ENCODE measurements at places on chromosomes 12 and 14. TPM values are rescaled to one million over a fixed set of nuclear protein-coding genes. Genes with fewer than 3 reads are reported as not detected.

KRT5 gene
- total RNA-seq: not detected

DNA sequence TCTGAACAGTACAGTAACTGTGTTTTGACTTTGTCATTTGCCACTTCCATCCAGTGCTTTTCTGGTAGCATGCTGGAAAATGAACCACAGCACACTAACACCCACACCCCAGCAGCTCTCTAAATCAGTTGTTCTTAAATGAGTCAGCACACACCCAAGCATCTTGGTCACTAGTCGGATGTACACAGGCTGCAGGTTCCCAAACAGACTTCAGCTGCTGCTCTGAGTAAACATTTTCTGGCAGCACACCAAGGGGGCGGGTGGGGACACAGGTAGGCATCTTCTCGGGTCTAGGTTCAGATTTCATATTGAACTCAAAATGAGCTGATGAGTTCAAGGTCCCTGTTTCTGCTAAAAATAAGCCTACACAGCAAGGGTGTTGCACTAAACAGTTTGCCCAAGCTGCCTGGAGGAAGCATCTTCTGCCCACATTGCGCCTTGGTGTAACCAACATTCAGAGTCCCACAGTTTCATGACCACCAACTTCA lies 39.8 kb downstream of the IFNG start:
- DNase-seq: no peak

DNA sequence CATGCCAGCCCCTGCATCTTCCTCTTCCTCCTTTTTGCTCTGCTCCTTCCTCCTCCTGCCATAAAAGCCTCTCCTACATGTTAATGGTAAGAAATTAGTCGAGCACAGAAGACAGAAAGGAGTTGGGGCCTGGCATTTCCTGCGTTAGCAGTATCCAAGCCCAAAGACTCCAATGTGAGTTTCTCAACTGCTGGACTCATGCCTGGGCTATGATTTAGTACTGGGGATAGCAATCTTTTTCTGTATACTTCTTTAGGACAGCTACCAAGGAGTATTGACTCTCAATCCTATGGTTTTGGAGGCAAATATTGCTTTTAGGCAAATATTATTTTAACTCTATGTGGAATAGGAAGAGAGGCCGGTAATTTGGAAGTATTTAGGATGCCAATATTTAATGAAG lies 18.0 kb upstream of the SLC38A4 start:
- DNase-seq: no peak

DNA sequence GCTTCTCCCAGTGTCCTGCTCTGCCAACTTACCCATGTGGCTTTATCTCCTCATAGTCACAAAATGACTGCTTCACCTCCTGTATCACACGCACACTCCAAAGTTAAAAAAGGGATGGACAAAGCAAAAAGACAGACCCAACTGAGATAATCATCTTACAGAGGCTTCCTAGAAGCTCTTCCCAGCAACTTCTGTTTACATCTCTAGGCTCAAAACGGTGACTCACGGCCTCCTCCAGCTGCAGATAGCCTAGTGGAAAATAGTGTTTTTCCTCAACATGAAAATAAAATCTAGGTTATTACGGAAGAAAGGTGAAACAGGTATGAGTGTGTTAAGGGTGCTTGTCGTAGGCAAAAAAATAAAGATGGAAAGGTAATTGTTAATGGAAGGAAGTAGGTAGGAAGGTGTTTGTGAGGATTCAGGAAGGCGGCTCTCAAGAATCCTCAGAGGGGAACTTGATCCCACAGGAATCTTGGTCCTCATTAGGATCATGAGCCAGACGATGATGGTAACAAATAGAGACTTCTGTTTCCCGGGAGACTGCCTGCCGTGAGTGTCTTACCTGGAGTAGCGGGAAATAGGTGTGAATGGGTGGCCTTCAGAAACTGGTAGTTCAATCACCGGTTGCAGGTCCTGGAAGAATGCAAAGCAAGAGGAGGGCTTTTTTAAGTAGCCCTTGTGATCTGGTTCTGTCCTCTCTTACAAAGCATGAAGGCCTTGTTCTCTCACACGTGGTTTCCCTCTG lies 487.5 kb upstream of the TMEM132C start:
- DNase-seq: no peak

- peak; percentile 78 for DNase-seq
Measured at GRCh38 chr12:57590864-57591781, at the start of gene PIP4K2C. Gene PIP4K2C, plus strand, starts transcription at chr12:57591192. Its CDS starts 98 bp downstream, at chr12:57591290.

GUCY2C gene
- 0.17 TPM for total RNA-seq

VDR gene
- 6.1 TPM for total RNA-seq

DNA sequence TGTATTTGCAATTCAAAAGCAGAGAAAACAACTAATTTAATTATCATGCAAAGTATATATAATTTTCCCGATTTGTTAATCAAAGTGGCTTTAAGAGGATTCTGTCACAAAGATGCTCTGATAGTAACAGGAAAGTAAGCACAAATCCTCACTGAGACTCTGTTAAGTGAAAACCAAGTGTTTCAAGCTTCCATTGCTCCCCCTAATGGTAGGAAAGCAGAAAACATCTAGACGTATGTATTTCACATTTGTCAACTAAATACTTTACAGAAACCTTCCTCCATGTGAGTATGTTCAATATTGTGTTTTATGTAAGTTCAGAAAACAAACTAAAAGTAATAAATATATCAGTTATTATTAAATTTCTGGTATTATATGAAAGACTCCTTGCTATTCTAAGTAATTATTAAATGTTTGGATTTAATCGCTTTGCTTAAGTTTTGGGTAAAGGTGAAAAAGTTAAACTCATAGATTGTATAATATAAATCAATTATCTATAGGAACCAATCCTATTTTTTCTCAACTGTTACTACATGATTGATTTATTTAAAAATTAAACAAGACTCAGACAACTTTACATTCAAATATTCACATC lies 1.5 kb upstream of the NTS start:
- DNase-seq: peak; percentile 32

DNA sequence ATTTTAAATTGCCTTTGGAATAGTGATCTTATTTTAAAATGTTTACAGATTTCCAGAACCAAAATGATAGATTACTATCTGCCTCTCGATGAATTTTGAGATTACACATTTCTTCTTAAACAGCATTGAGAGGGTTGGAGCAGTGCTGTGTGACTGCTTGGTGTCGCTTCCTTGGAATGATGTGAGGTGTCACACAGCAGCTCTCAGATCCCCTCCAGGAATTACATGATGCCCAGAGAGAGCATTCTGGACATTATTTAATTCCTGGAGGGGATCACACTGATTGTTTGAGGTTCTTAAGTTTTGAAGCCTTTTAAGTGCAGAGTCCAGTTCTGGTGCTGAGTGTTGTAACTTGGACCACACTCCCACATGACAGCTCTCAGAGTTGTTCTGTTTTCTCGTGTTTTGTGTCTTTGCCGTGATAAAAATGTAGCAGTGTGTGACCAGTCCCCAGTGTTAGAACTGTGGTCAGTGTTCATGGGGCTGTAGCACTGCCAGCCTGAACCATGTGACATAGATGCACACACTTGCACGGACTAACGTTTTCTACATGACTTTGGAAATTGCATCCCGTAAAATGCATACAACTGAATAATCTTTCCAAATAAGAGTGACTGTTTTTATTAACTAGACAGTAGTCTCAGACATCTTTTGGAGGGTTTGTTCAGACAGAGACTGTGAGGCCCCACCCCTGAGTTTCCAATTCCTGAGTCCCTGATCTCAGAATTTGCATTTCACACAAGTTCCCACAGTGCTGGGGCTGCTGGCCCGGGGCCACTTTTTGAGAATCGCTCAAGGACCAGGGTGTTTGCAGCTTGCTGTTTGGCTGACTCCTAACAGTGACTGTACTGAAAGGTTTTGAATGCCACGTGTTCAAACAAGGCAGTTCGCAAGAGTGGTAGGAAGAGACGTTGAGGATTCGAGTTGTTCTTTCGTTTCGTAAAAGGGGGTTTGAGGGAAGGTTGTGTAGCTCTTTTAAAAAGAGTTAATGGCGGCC lies 26.0 kb downstream of the XRCC3 start:
- no peak for DNase-seq

- no peak for DNase-seq
Measured at GRCh38 chr14:102442241-102443211, 67.0 kb downstream of the ANKRD9 start.

INHBE gene
- total RNA-seq: 1.4 TPM

GRCh38 chr12:25994901-25995625 lies 36.6 kb downstream of the RASSF8 start:
- no peak for DNase-seq

- peak; percentile 72 for DNase-seq
Measured at GRCh38 chr12:88309546-88309945, 167.4 kb downstream of the TMTC3 start.

DNA sequence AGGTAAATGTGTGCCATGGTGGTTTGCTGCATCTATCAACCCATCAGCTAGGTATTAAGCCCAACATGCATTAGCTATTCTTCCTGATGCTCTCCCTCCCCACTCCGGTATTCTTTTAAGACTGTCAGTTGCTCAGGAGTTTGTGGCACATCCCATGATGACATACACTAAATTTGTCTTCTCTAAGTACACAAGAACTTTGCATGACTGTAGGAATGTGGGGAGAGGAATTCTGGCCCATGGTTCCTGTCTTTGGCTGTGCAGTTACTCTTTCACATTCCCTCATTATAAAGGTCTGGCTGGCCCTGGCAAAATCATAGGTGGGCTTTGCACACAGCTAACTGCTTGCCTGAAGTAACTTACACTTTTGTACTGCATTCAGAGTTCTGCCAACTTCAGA lies 30.3 kb downstream of the HMGA2 start:
- DNase-seq: no peak

DNA sequence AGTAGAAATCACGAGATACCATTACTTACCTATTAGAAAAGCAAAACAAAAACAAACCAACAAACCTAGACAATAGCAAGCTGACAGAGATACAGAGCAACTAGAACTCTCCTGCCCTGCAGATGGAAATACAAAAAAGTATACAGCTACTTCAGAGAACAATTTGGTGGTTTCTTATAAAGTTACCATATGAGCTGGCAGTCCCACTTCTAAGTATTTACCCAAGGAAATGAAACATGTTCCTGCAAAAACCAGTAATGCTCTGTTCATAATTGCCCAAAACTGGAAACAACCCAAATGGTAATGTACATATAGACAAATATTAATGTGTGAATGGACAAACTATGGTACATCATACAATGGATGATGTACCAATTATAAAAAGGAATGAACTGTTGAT lies 31.7 kb downstream of the FUT8 start:
- no peak for DNase-seq

SOX5 gene
- total RNA-seq: 0.05 TPM

HHIPL1 gene
- total RNA-seq: not detected

- no peak for DNase-seq
Measured at GRCh38 chr14:92565040-92565717, 51.6 kb downstream of the RIN3 start.

DNA sequence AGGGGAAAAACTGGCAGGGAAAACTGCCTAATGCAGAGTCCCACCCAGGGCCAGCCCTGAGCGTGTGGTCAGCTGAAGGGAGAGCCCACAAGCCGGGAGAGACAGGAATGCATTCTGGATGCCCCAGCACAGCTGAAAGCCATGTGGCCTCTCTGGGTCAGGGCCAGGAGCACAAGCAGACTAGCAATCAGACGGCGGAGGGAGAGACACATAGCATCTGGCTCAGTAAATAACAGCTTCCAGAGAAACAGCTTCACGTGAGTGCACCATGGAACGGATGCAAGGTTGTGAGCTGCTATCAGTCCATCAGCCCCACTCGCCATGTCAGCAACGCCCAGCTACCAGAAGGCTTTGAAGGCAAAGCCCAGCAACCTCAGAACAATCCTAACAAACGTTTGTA lies 28.2 kb upstream of the TMEM106C start:
- no peak for DNase-seq

DNA sequence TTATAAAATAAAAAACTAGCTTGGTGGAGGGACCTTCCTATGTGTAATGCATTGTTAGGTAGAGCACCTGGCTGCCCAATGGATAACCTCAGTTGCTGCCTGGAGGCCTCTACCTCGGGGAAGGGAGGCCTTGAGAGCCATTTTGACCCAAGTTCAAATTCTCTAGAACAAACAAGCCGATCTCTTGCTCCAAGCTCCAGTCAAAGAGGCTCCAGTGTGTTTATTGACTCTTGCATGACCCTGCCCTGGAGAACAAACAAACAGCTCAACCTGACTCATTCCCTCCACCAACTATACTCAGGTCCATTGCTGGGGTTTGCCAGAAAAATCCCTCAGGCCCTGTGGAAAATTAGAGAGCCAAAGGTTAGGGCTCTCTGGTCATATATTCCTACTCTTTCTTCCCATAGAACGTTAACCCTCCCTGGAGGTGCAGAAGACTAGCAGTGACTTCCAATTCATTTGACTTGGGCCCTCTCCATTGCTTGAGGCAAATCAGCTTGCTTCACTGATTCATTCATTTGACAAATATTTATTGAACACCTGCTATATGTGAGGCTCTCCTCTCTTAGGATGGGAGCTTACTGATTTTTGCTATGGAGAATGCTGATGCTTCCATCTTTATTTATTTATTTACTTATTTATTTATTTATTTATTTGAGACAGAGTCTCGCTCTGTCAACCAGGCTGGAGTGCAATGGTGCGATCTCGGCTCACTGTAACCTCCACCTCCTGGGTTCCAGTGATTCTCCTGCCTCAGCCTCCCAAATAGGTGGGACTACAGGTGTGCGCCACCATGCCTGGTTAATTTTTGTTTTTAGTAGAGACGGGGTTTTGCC lies 73.7 kb upstream of the CISTR start:
- DNase-seq: peak; percentile 33

GRCh38 chr12:68768431-68768939 lies 22.5 kb downstream of the SLC35E3 start:
- no peak for DNase-seq

Measured in HT1080 (cell line).